ENCODE measurements at places on chromosomes 12 and 14.

- DNase-seq: no peak
Observed at GRCh38 chr12:116436561-116437249, 122.5 kb upstream of the MAP1LC3B2 start.

GRCh38 chr12:6759741-6760140, 6.4 kb upstream of the PTMS start:
- no peak for DNase-seq

DNA sequence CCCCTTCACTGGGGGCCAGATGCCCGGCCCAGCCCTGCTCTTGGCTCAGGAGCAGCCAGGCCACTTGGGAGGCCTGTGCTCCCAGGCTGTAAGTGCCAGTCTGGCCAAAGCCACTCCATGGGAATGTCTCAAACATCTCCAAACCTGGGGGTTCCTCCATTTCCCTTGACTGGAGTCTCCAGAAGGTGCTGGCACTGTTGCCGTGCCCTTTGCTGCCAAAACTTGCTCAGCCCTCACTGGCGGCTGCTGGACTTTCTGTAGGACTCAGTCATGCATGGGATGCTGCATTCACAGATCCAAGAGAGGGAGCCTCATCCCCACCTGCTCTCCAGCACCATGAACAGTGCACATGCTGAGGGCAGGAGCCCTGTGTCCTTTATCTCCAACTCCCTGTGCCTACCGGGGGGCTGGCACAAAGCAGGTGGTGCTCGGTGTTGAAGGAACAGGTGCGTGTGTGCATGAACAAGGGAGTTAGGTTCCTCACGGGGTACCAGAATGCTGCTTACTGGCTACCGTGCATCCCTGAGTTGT, 9.6 kb upstream of the OTUB2 start:
- no peak for DNase-seq

GRCh38 chr12:20863056-20863455, 52.6 kb downstream of the SLCO1B3 start:
- no peak for DNase-seq

DNA sequence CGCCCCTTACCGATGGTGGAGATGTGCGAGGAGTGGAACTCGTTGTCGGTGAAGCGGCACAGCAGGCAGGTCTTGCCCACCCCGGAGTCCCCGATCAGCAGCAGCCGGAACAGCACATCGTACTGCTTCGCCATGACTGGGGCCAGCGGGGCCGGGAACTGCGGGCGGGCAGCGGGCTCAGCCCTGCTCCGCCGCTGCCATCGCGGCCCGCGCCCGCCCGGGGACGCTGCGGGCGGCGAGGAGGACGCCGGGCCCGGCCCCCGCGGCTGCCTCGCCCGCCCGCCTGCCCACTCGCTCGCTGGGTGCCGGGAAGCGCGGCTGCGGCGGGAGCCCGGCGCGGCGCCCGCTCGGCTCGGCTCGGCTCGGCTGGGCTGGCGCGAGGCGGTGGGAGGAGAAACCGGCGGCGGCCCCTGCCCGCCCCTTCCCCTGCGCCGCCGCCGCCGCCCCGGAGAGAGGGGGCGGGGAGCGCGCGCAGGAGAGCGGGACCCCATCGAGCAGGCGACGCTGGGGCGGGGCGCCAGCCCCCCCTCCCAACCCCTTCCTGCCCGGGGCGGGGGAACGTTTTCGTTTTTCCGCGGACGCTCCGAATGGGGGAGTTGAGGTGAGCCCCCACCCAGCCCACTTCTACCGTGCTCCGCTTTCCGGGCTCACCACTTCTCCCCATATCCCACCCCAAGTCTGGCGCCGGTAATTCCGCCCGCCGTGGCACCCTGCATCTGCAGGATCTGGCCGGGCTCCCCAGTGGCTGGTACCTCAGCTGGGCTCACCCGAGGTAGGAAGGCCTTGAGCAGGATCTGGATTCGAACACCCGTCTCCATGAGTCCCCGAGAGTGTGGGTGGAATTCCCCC, at the start of gene RAB15:
TSS of gene RAB15 (minus strand) at position 394 of the 849 bp plus-strand sequence. CDS start at position 134, 260 bp downstream.
- DNase-seq: peak; percentile 31

DNA sequence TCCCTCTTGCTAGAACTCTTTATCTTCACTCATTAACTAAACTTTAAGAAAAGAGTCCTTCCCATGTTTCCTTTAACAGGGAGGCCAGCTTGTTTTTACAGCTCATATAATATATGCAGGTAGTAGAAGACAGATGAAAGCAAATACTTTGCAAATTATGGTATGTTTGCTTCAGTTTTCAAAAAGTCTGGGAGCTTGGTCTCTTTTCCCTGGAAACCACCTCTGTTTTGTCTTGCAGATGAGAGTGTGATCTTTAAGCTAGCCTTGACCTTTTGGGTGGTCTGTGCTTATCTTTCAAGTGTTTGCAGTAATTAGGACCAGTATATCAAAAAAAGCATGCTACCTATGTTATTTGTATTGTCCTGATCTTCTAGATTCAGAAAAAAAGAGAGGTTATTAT, 62.7 kb downstream of the ERC1 start:
- DNase-seq: no peak

GRCh38 chr12:77814386-77814785, 16.3 kb upstream of the NAV3 start:
- DNase-seq: no peak

Measured in activated CD4-positive, alpha-beta T cell treated with anti-CD3 and anti-CD28 coated beads, Interleukin-2, Interleukin-6, amounts not matched to agents 100 ng/mL and 50 ng/mL, durations not matched to agents 16 hours and 8 hours (primary cell).